ENCODE measurements at places on chromosomes 7 and 10.

DNA sequence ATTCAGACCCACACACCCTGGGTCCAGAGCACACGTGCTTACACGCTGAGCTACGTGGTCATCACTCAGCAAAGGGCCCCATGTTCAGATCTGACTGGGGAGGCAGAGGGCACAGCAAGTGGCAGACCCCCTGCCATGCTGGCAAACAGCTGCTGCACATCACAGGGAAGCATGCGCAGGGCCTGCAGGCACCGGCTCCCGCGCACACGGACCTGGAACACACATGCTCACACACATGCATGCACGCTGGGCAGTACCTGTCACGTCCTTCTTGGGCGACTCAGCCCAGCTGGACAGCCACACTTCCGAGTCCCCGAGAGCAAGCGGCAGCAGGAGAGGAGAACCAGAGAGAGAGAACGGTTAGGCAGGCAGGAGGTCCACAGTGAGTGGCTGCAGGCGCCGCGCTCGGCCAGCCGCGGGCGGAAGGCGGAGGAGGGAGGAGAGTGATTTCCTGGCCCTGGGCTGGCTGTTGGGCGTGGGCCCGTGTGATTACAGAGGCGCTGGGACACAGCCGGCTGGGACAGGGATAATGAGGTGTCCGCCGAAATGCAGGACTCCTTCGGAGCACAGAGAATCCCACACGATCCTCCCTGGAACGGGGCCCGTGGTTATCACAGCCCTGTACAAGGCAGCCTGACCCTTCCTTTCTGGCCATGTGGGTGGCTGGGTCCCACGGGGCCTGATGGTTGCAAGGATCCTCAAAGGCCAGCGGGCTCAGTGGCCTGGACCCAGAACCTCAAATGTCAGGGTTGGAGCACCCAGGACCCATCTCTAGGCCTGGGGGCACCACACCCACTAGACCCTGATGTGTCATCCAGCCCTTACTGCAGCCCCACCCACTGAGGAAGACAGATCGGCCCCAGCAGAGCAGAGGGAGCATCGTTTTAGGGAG, 175.1 kb downstream of the NEURL1 start:
- DNase-seq: no peak

DNA sequence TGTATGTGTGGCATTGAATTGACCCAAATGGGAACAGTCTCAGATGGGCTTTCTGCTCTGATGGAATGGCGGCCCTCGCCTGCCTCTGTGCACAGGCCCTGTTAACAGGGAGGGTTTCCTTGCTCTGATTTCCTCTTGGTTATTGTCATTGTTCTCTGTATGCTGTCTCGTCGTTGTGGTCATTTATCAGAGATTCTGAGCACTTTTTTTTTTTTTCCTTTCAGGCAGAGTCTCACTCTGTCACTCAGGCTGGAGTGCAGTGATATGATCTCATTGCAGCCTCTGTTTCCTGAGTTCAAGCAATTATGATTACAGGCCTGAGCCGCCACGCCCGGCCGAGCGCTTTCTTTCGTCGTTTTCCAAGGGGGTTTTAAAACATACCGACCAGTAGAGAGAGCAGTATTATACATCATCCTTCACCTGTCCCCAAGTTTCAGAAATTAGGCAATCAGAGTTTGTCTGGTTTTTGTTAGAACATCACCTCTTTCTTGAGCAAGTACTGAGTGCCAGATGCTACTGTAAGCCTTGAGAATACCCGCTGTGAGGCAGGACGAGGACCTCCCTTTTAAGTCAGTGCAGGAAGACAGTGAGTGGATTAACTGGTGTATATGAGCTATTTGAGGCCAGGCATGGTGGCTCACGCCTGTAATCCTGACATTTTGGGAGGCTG, 6.5 kb downstream of the CHST12 start:
- no peak for DNase-seq

GRCh38 chr10:72887043-72887442, 6.5 kb upstream of the OIT3 start:
- DNase-seq: no peak

GRCh38 chr7:36710186-36710791, 14.0 kb downstream of the AOAH start:
- DNase-seq: peak; percentile 76

GRCh38 chr7:39211581-39211980, 233.9 kb downstream of the POU6F2 start:
- no peak for DNase-seq

- DNase-seq: no peak
Observed at GRCh38 chr10:26911811-26912461, 51.2 kb upstream of the ABI1 start.

- no peak for DNase-seq
Observed at GRCh38 chr7:25656581-25657026, 428.3 kb upstream of the NPVF start.

DNA sequence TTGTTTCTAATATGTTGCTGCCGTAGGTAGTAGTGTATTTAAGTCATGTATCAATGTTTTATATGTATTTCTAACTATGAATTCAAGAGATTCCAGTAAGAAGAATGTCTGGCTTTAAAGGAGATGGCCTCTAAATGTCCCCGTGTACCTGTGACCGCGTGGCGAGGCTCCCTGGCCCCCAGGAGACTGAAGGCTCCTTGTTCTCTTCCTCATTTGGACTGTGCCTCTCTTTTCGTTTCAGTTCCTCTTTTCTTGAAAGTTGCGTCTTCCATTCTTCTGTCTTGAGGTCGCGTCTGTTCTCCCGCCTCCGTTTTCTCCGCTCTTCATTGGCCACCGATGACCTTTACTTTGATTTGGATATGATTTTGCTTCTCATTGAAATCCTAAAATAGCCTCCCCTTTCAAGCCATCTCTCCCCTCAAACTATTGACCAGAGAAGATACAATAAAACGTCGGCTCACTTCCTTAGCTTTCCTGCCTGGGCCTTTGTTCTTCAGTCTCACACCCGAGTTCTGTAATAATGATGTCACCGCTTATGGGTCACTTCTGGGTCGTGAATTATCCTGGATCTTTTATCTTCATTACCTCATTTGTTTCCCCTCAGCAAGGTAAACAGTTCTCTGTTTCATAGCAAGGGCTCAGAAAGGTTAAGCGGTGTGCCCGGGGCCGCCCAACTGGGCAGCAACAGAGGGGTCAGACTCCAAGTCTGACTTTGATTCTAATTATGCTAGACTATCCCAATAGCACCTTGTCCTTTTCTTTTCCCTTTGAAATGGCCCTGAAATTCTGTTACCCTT, 28.7 kb downstream of the WIPI2 start:
- DNase-seq: peak; percentile 10

GRCh38 chr7:103574576-103574975, 128.6 kb upstream of the SLC26A5 start:
- DNase-seq: no peak

Measured in large intestine (tissue), 12 donors.